Sciatic nerve (tissue), 2 donors: ENCODE measurements at places on chromosomes 4 and X. TPM values are rescaled to one million over a fixed set of nuclear protein-coding genes. Genes with fewer than 3 reads are reported as not detected.

The PABPC5 gene
- total RNA-seq: 4.3 TPM

The AMTN gene
- not detected for total RNA-seq

The GYG2 gene
- total RNA-seq: 10.9 TPM

The LAMP2 gene
- total RNA-seq: 116 TPM

The TAF7L gene
- 0.18 TPM for total RNA-seq

The HSFX4 gene
- not detected for total RNA-seq

The VCX3A gene
- not detected for total RNA-seq

The BRS3 gene
- total RNA-seq: not detected

The GPR173 gene
- 13.2 TPM for total RNA-seq

The CPLX1 gene
- total RNA-seq: 11.6 TPM

The RASGEF1B gene
- total RNA-seq: 27.0 TPM

GRCh38 chr4:159103384-159103990, 608 bp downstream of the RAPGEF2 start:
- peak; percentile 71 for DNase-seq

DNA sequence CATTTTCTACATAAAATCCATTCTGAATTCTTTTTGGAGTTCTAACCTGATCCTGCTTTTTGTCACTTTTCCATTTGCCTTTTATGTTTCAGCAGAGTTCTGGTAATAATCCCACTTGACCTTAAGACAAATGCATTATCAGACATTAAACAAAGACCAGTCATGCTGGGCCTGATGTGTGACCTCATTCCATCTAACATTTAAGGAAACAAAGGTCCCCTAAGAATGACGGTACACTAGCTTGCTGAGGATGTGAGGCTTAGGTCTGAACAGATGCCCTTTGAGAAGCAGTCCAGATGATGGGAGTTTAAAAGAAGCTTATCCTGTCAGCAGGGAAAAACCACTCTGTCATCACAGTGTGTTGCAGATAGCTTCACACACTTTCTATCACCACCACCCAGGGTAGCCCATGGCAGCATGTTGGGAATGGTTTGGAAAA, 38.1 kb upstream of the PDE5A start:
- no peak for DNase-seq

- DNase-seq: no peak
These were observed 43.8 kb upstream of the UGDH start for GRCh38 chr4:39571054-39571453.

GRCh38 chrX:102968216-102968615, 31.1 kb downstream of the RAB40AL start:
- no peak for DNase-seq

DNA sequence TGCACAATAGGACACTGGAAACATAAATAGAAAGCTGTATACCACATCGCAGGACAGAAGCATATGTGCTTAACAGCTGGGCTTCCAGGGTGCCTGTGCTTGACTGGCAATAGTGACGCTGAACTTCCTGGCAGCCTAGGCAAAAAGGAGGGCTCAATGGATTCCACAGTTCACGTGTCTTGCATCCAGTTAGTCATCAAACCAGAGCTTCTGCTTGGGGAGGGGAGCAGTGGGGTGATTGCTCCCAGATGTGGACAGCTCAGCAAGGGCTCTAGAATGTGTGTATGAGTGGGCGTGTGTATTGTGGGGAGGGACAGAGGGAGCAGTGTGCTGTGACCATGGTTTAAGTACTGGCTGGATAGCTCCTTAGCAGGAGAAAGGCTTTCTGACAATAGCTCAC, 2.3 kb downstream of the PRRG3 start:
- DNase-seq: peak; percentile 58

DNA sequence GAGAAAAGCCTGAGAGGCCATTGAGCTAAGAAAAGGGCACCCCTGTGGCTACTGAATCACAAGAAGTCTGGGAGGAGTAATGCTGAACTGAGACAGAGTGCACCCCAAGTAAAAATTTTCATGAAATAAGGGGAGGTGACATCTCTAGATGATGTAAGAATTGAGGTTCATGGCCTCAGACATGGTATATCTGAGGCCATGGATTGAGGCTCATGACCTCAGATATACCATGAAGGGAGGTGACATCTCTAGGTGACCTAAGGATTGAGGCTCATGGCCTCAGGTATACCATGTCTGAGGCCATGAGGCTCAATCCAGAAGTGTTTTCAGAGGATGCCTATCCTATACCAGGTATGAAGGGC, 560.9 kb downstream of the INPP4B start:
- no peak for DNase-seq

- DNase-seq: no peak
These were observed 15.8 kb upstream of the UGDH start for GRCh38 chr4:39543034-39543433.

DNA sequence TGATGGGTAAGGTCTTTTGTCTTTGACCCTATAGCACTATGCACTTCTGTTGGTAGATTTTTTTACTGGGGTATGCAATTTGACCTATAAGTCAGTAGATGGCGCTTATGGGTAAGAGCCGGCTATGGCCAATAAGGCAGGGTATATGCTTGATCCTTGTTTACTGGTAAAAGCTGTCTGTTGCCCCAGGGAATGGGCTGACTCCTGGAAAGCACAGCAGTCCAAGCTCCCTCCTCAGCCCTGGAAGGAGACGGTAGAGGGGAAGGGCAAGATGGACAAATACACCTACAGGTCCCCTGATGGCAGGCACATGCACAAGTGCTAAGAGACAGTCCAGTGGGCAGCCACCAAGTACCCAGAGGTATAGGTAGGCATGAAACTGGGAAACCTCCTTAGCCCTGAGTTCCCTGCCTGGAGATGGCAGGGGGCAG, 63.7 kb downstream of the ADAMTS3 start:
- DNase-seq: no peak

DNA sequence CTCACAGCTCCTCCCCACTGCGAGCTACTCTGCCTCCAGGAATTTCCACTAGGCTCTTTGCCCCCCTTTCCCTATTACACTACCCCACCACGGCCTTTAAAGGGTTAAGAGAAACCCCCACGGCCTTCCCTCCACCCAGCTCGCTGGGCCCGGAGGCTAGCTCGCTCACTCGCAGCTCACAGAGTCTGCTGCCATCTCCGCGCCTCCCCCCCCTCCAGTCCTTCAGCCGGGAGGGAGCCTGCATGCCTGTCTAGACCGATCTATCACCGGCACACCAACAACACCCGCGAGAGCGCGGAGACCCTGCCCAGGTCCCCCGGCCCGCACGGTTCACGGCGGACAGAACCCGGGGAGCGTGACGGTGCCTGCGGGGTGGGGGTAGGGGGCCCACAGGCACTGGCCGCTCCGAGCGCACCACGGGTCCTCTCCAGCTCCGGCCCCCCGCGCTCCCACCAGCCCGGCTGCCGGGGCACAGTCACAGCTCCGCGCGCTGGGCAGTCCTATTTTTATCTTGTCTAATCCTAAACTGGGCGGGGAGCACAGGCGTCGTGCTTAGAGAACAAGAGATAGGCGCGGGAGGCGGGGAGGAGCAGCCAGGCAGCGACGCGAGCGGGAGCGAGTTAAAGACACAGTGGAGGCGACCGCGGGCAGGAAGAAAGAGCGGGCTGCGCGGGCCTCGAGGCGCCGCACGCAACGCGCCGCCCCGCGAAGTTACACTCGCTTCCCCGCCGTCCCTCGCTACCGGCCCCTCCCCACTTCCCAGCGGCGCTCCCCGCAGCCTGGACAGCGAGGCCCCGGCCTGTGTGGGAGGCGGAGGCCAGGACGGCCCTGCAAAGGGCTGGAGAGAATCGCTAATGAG, 3.5 kb downstream of the BCOR start:
- DNase-seq: peak; percentile 69

GRCh38 chr4:17511051-17511450, 839 bp downstream of the QDPR start:
- DNase-seq: no peak

- no peak for DNase-seq
These were observed 95.3 kb upstream of the EGFL6 start for GRCh38 chrX:13474164-13474516.

DNA sequence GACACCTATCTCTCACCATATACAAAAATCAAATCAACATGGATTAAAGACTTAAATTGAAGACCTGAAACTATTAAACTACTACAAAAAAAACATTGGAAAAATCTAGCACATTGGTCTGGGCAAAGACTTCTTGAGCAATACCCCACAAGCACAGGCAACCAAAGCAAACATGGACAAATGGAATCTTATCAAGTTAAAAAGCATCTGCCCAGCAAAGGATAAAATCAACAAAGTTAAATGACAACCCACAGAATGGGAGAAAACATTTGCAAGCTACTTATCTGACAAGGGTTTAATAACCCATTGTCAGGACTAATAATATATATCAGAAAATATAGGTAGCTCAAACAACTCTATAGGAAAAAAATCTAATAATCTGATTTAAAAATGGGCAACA, 415.6 kb downstream of the KLHL13 start:
- no peak for DNase-seq

GRCh38 chr4:1113311-1114009, at the start of gene RNF212:
Gene RNF212 (minus strand): TSS chr4:1113564. CDS start chr4:1113464, 100 bp downstream.
- no peak for DNase-seq

DNA sequence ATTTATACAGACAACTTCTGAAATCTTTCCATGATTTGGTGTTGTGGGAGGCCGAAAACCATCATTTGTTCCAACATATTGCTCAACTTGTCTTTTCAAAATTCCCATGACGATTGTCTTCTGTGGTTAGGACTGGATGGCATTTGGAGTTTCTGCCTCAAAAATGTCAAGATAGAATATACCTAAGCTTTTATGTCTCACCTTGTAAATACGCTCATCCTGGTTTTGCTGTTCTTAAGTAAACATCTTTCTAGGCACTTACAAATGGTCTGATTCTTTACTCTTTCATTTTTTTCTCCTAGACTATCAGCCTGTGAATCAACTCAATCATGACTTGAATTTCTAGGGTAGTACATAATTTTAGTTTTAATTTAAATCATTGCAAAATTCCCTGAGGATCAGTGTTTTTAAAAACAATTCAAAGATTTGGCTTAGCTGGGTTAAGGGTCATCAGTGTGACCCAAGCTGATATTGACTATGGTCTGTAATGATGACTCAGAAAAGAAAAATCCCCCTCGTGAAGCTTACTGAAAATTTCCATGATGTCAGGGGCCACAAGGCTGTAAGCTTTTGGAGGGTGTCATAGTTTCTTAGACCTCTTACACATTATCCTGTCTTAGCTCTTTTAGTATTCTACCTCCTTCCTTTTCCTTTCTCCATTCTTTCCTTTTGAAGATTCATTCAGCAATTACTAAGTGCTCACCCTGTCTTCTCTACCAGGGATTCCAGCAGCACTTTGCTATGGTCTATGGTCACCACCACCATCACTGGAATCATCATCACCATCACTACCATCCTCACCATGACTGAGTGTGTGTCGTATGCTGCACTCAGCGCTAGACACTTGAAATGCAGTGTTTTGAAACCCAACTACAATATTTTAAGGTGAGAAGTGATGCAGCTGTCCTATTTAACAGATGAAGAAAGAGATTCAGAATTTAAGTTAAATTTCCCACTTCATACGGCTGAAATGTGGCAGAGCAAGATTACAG, 124.4 kb downstream of the CPE start:
- DNase-seq: no peak

DNA sequence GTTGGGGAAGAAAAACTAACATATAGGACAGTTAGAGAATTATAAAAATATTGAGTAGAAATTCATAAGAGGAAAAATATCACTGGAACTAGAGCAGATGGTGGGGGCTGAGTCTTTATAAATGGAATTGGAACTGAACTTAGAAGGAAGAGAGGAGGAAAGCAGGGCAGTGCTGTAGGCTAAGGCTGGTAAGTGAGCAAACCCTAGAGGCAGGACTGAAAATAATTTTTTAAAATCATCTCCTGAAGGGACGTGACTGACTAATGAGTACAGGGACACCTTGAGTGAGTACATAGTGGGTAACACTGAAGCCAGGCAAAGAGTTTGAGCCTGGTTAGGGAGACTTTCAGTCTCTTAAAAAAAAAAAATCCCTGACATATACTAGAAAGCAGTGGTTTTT, 63.3 kb downstream of the GALNT7 start:
- DNase-seq: no peak

DNA sequence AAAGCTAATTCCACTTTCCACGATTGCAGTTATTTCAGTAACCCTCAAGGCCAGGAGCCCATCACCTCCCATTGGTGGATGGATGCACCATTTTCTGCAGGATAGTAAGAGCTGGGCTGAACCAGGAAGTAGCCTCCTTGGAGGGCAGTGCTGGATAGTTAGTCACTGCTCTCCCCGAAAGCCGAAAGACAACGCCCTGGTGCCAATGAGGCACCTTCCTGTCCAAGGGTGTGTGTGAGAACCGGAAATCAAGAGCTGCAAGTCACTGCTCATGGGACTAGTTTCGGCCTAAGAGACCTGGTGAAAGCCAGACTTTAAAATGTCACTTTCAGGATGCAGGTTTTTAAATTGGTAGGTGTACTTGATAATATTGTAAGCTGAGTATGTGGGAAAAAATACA, 203.8 kb upstream of the HS3ST1 start:
- no peak for DNase-seq

GRCh38 chrX:101415180-101416145, 7.4 kb downstream of the HNRNPH2 start:
- DNase-seq: no peak

GRCh38 chrX:63932006-63932405, 147.0 kb upstream of the ARHGEF9 start:
- DNase-seq: no peak

DNA sequence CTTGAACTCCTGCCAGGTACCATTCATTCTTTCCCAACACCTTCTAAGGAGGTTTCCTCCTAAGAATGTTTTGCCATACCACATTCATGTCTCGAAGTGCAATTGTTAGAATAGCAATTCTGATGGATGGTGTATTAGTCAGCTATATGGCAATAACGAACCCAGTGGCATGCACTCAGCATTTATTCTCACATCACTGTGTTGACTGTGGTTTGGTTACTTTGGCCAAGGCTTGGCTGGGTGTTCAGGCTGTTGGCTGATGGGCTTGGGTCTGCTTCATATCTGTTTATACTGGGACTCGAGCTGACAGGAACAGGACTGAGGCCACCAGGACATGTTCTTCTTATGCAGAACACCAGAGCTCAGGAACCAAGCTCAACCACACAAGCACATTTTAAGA, 31.7 kb downstream of the PSAPL1 start:
- no peak for DNase-seq

DNA sequence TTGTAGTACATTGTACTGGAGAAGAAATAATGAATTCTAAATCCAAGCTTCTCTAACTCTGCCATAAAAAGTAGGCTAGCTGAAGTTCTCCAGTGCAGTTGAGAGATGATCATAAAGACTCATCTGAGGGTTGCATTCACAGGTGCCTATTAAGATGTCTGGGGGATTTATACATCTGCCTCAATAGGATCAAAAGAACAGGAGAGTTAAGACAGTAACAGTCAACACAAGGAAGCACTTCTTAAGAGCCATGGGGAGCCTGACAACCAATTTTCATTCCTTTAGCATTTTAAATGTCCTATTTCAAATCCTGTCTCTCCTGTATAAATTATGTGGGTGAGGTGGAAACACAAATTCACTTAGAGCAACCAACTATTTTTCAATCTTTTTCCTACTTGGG, 432.4 kb upstream of the NWD2 start:
- DNase-seq: no peak

- no peak for DNase-seq
These were observed 7.0 kb downstream of the HERC3 start for GRCh38 chr4:88599298-88599697.
